Hair follicle dermal papilla cell (primary cell): ENCODE measurements at places on chromosomes 2 and 18. TPM values are rescaled to one million over a fixed set of nuclear protein-coding genes. Genes with fewer than 3 reads are reported as not detected.

CD8A gene
- not detected in 2 replicates for total RNA-seq

DHRS9 gene
- 0.16 TPM in 1 of 2 replicates, not detected in the other for total RNA-seq

ANTXR1 gene
- 137 and 154 TPM in 2 replicates for total RNA-seq

GKN2 gene
- total RNA-seq, result not detected in 2 replicates

RAD51AP2 gene
- total RNA-seq, result not detected in 2 replicates

GPR45 gene
- not detected in 2 replicates for total RNA-seq
